ENCODE measurements at places on chromosomes 5 and 9.

- no peaks in the 10 kb centered on the region for H3K27me3 ChIP-seq
- H3K4me3 ChIP-seq = no peak overlapping the region
- DNase-seq = no peak
Observed at GRCh38 chr5:104327801-104328200, 765.2 kb upstream of the NUDT12 start.

- DNase-seq = no peak
- no peaks in the 10 kb centered on the region for H3K27me3 ChIP-seq
- no peaks in the 10 kb centered on the region for H3K36me3 ChIP-seq
- H3K4me3 ChIP-seq = no peak overlapping the region
Observed at GRCh38 chr5:26690511-26690910, 347.9 kb downstream of the CDH9 start.

DNA sequence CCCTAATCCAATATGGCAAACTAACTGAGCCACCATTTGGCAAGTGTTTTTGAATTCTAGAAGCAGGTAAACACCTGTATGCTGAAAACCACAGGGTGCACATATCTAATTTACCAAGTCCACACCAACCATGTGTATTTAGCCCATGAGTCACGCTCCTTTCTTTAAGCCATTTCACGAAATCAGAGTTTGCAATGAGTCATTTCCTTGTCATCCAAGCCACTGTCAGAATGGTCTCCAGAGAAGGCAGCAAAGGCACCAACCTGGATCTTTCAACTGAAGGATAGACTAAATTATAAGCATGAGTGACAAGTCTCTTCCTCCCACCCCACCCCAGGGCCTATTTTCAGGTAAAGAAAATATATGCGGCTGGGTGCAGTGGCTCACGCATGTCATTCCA, 110.0 kb downstream of the PAX5 start:
- no peaks in the 10 kb centered on the region for H3K27me3 ChIP-seq
- peak overlapping the region; percentile 79 for H3K27ac ChIP-seq
- no peak for DNase-seq
- H3K4me3 ChIP-seq = no peak overlapping the region
- H3K4me1 ChIP-seq = peaks cover 85% of the 10 kb centered on the region

- no peak overlapping the region for H3K4me3 ChIP-seq
- DNase-seq = no peak
- H3K36me3 ChIP-seq = no peaks in the 10 kb centered on the region
- no peaks in the 10 kb centered on the region for H3K27me3 ChIP-seq
- no peaks in the 10 kb centered on the region for H3K4me1 ChIP-seq
- H3K27ac ChIP-seq = no peak overlapping the region
Observed at GRCh38 chr5:125704888-125705287, 718.3 kb upstream of the GRAMD2B start.

DNA sequence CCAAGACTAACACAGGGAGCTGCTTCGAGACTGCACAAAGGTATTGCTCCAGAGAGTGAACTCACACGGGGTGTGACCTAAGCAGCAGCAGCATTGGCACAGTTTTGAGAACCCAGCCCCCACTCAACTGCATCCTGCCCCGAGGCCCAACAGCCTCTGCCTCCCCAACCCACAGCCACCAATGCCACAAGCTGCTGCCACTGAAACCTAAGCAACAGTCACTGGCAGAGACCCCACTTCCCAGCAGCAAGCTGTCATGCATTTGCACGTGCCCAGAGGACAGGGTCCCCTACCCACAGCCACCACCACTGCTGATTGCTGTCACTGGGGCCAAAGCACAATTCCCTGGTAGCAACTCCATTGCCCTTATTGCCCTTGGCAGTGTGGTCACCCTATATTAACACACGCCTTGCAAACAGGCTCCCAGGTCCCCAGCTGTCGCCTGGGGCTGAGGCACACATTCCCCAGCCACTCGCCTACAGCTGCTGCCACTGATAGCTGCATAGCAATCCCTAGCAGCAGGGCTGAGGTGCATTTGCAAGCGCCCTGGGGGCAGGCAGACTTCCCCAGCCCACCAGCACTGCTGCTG, 141.0 kb downstream of the AGTPBP1 start:
- H3K27me3 ChIP-seq = no peaks in the 10 kb centered on the region
- peaks cover 21% of the 10 kb centered on the region for H3K36me3 ChIP-seq
- no peak overlapping the region for H3K4me3 ChIP-seq
- no peak for DNase-seq
- H3K4me1 ChIP-seq = peaks cover 1% of the 10 kb centered on the region
- H3K27ac ChIP-seq = no peak overlapping the region

DNA sequence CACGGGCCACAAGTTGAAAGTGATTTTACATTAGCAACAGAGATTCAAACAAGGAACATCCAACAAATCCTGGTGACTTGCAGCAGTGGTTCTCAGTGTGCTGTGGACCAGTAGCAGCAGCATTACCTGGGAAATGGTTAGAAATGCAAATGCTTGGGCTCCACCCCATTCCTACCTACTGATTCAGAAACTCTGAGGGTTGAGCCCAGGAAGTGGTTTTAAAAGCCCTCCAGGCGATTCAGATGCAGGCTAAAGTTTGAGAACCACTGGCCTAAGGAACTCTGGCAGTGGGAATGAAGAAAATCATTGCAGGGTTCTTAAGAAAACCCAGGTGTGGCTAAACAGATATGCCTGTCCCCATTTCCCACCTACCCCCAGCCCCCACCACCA, 398.8 kb downstream of the ENC1 start:
- no peaks in the 10 kb centered on the region for H3K27me3 ChIP-seq
- H3K4me3 ChIP-seq = no peak overlapping the region
- H3K4me1 ChIP-seq = no peaks in the 10 kb centered on the region
- no peaks in the 10 kb centered on the region for H3K36me3 ChIP-seq
- H3K27ac ChIP-seq = no peak overlapping the region
- DNase-seq = no peak

DNA sequence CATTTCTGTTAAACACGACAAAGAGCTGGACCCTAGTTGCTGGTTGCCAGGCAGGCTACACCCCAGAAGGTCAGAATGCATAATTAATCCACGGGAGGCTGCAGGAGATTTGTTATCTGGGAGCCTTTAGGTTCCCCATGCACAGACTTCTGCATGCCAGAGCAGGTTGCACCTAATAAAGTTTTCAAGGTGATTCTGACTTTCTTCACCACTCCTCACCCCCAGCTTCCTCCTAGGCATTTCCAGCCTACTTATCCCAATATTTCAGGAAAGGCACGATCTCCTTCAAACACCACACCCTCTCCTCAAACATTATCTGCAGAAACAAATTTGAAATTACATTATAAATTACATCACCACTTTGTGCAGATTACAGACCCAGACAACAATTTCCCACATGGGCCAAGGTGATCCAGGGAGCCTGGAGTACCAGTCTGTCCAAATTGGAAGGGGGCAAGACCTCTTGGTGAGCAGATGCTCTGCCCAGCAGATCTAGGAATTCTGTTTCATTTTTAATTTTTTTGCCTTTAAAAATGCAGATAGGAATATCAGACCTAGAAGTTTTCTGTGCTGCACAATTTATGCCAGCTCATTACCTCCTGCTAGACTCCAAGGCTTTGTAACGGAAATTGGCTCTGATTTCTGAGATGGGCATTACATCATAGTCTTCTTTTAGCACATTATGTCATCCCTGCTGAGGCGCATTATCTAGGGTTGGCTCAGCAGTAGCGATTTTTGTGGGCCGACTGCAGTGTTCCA, 363.4 kb upstream of the SLC30A5 start:
- no peak overlapping the region for H3K27ac ChIP-seq
- no peak overlapping the region for H3K4me3 ChIP-seq
- H3K4me1 ChIP-seq = peaks cover 3% of the 10 kb centered on the region
- peaks cover 2% of the 10 kb centered on the region for H3K27me3 ChIP-seq

DNA sequence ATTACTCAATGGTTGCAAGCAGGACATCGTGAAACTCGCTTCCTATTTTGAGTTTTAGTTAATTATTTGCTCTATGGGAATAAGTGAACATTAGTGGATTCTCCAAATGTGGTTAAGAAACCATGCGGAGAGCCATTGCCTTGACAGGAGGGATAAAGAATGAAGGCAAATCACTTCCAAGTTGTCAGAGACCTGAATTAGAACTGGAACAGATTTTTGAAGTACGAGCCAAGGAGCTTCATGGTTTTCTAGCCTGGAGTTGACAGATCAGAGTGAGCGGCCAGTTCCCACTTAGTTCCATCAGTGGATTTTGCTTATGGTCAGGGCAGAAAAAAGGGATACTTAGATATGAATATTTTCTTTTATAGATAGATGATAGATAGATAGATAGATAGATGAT, 171.4 kb upstream of the CDH10 start:
- H3K27ac ChIP-seq = no peak overlapping the region
- no peak overlapping the region for H3K4me3 ChIP-seq
- H3K4me1 ChIP-seq = no peaks in the 10 kb centered on the region
- H3K36me3 ChIP-seq = no peaks in the 10 kb centered on the region
- no peak for DNase-seq
- H3K27me3 ChIP-seq = no peaks in the 10 kb centered on the region

GRCh38 chr5:8340261-8340660, 471.3 kb downstream of the MTRR start:
- peaks cover 2% of the 10 kb centered on the region for H3K27me3 ChIP-seq
- no peak overlapping the region for H3K4me3 ChIP-seq
- no peak overlapping the region for H3K27ac ChIP-seq
- no peaks in the 10 kb centered on the region for H3K36me3 ChIP-seq
- H3K4me1 ChIP-seq = no peaks in the 10 kb centered on the region

DNA sequence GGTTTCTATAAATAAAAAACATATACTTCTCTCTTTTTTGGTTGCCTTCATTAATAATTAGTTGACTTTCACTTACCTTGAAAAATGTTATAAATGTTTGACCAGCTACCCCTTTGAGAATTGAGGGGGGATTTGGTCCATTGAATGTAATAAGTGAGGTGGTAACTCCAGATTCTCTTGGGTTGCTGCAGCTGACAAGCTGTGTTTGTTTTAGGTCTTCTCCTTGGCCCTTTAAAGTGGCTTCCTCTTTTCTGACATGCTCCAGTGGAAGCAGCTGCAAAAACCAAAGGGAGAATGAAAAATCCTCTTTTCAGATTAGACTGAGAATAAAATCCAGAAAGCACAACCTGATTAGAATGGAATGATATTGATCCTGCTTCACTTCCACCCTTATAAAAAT, 410.5 kb downstream of the TMEM38B start:
- H3K36me3 ChIP-seq = no peaks in the 10 kb centered on the region
- no peak overlapping the region for H3K4me3 ChIP-seq
- no peak for DNase-seq
- no peak overlapping the region for H3K27ac ChIP-seq

GRCh38 chr5:122384739-122385235, 72.8 kb downstream of the SNCAIP start:
- no peak overlapping the region for H3K4me3 ChIP-seq
- no peaks in the 10 kb centered on the region for H3K4me1 ChIP-seq
- H3K27me3 ChIP-seq = peaks cover 2% of the 10 kb centered on the region
- H3K36me3 ChIP-seq = no peaks in the 10 kb centered on the region

GRCh38 chr9:121975801-121976277, 117.3 kb downstream of the TTLL11 start:
- H3K27ac ChIP-seq = no peak overlapping the region
- no peaks in the 10 kb centered on the region for H3K36me3 ChIP-seq
- H3K4me3 ChIP-seq = no peak overlapping the region
- DNase-seq = no peak
- H3K4me1 ChIP-seq = peaks cover 20% of the 10 kb centered on the region

DNA sequence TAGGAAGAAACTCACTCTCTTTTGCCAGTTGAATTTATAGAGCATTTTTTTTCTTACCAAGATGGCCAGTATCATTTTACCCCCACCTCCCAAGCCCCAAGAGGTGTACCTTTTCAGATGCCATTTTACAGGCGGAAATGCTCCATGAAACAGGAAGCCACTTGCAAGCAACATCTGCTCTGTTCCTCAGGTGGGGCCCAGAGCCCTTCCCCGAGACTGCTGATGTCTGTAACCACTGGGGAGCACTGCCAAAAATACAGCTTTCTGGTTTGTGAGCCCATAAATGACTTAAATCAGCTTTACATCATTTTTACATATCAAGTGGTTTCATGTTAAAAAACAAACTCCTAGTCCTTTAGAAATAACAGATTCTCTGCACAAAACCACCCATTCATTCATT, 42.9 kb upstream of the GARNL3 start:
- DNase-seq = no peak
- peaks cover 2% of the 10 kb centered on the region for H3K36me3 ChIP-seq
- no peak overlapping the region for H3K4me3 ChIP-seq
- H3K27ac ChIP-seq = peak overlapping the region; percentile 38
- H3K27me3 ChIP-seq = no peaks in the 10 kb centered on the region
- peaks cover 40% of the 10 kb centered on the region for H3K4me1 ChIP-seq

- no peaks in the 10 kb centered on the region for H3K27me3 ChIP-seq
- no peak for DNase-seq
- H3K4me3 ChIP-seq = no peak overlapping the region
- no peaks in the 10 kb centered on the region for H3K4me1 ChIP-seq
Observed at GRCh38 chr9:78881295-78881694, 584.4 kb downstream of the PSAT1 start.

DNA sequence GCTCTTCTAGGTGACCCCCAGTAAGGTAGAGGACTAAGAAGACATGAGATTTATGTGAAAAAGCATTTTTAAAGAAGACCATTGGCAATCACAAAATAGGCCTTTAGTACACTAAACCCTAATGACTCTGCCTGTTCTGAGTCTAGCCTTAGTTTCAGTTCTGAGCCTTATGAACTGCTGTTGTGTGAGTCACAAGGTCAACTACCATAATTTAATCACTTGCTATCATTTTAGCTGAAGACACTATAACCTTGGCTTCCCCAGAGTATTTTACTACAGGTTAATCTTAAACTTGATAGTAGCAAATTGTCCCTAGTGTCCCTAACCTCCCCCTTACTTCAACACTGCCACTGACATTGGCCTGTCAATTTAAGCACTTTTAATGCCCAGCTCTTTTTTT, 34.4 kb downstream of the APC start:
- H3K4me1 ChIP-seq = no peaks in the 10 kb centered on the region
- no peaks in the 10 kb centered on the region for H3K27me3 ChIP-seq
- DNase-seq = no peak
- H3K36me3 ChIP-seq = peaks cover 46% of the 10 kb centered on the region

DNA sequence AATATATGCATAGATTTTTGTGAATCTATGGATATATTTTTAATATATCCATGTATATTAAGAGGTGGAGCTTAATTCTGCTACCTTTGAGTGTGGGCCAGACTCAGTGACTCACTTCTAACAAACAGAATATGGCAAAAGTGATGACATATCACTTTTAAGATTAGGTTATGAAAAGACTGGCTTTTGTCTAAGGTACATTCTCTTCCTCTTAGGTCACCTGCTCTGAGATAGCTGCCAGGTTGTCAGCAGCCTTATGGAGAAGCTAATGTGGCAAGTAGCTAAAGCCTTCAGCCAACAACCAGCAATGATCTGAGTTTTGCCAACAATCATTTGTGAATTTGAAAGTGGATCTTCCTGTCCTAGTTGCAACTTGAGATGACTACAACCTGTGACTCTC, 83.8 kb downstream of the ANKRD31 start:
- no peak for DNase-seq
- H3K27ac ChIP-seq = no peak overlapping the region
- H3K4me1 ChIP-seq = no peaks in the 10 kb centered on the region
- H3K36me3 ChIP-seq = peaks cover 3% of the 10 kb centered on the region
- no peak overlapping the region for H3K4me3 ChIP-seq
